Activated naive CD4-positive, alpha-beta T cell treated with anti-CD3 and anti-CD28 coated beads for 36 hours (primary cell): ENCODE measurements at places on chromosomes 4 and X. TPM values are rescaled to one million over a fixed set of nuclear protein-coding genes. Genes with fewer than 3 reads are reported as not detected.
A peak's percentile ranks its signal among the peaks of the same experiment; 100 is the strongest.

GRCh38 chr4:183256756-183257385 is 63.2 kb downstream of the CLDN22 start:
- H3K4me3 ChIP-seq, result no peak overlapping the region
- no peaks in the 10 kb centered on the region for H3K27me3 ChIP-seq
- H3K36me3 ChIP-seq, result no peaks in the 10 kb centered on the region
- H3K27ac ChIP-seq, result no peak overlapping the region
- no peaks in the 10 kb centered on the region for H3K4me1 ChIP-seq

GRCh38 chr4:121053601-121054143 is 18.7 kb downstream of the NDNF start:
- H3K27me3 ChIP-seq, result peaks cover 8% of the 10 kb centered on the region
- H3K4me1 ChIP-seq, result peaks cover 2% of the 10 kb centered on the region
- DNase-seq, result no peak
- H3K36me3 ChIP-seq, result no peaks in the 10 kb centered on the region
- H3K27ac ChIP-seq, result no peak overlapping the region

The MTMR1 gene
- 65.7 TPM for total RNA-seq

The GPR82 gene
- total RNA-seq, result not detected

The IRS4 gene
- total RNA-seq, result not detected

- no peaks in the 10 kb centered on the region for H3K4me1 ChIP-seq
- no peak overlapping the region for H3K27ac ChIP-seq
- H3K36me3 ChIP-seq, result no peaks in the 10 kb centered on the region
- no peak overlapping the region for H3K4me3 ChIP-seq
- no peak for DNase-seq
Observed at GRCh38 chr4:106607558-106607957, 239.0 kb upstream of the GIMD1 start.

DNA sequence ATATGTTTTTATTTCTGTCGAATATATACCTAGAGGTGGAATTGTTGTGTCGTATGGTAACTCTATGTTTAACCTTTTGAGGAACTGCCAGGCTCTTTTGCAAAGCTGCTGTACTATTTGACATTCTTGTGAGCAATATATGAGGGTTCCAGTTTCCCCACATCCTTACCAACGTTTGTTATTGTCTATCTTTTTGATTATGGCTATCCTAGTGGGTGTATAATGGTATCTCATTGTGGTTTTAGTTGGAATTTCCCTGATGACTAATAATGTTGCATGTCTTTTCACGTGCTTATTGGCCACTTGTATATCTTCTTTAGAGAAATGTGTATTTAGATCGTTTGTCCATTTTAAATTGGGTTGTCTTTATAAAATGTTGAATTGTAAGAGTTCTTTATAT is 24.5 kb downstream of the REPS2 start:
- no peak overlapping the region for H3K4me3 ChIP-seq
- no peak overlapping the region for H3K27ac ChIP-seq
- H3K27me3 ChIP-seq, result peaks cover 2% of the 10 kb centered on the region
- peaks cover 3% of the 10 kb centered on the region for H3K4me1 ChIP-seq

DNA sequence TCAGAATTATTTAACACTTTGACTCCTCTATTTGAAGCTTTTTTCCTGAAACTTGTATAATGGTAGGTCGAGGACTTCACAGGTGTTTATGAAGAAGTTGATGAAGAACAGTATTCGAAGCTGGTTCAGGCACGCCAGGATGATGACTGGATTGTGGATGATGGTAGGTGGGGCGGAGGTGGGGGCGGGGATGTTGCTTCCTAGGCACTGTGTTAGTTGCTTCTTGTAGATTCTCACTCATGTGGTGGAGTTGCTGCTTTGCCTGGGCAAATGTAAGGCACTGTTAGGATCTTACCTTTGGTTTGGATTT is 9.4 kb downstream of the POLA1 start:
- H3K4me1 ChIP-seq, result peaks cover 16% of the 10 kb centered on the region
- peak; percentile 42 for DNase-seq
- H3K27me3 ChIP-seq, result no peaks in the 10 kb centered on the region
- H3K36me3 ChIP-seq, result peaks cover 27% of the 10 kb centered on the region
- H3K4me3 ChIP-seq, result no peak overlapping the region
- peak overlapping the region; percentile 81 for H3K27ac ChIP-seq

- peaks cover 2% of the 10 kb centered on the region for H3K27me3 ChIP-seq
- no peak for DNase-seq
- no peaks in the 10 kb centered on the region for H3K36me3 ChIP-seq
- no peak overlapping the region for H3K27ac ChIP-seq
- H3K4me3 ChIP-seq, result no peak overlapping the region
Observed at GRCh38 chrX:69228732-69229131, 63.5 kb upstream of the PJA1 start.

GRCh38 chr4:88661739-88662138 is 35.9 kb downstream of the NAP1L5 start:
- H3K36me3 ChIP-seq, result peaks cover 8% of the 10 kb centered on the region
- DNase-seq, result no peak
- no peak overlapping the region for H3K4me3 ChIP-seq
- H3K4me1 ChIP-seq, result peaks cover 6% of the 10 kb centered on the region

The NSG1 gene
- 1.9 TPM for total RNA-seq

The JAKMIP1 gene
- total RNA-seq, result 0.27 TPM

- peaks cover 19% of the 10 kb centered on the region for H3K27me3 ChIP-seq
- peaks cover 8% of the 10 kb centered on the region for H3K4me1 ChIP-seq
- DNase-seq, result no peak
- H3K4me3 ChIP-seq, result no peak overlapping the region
Observed at GRCh38 chr4:109990261-109991257, 77.9 kb downstream of the EGF start.

The SPANXA1 gene
- not detected for total RNA-seq

The TLR6 gene
- 3.6 TPM for total RNA-seq

GRCh38 chr4:80309294-80310004 is 26.1 kb upstream of the CFAP299 start:
- no peaks in the 10 kb centered on the region for H3K36me3 ChIP-seq
- H3K27me3 ChIP-seq, result peaks cover 21% of the 10 kb centered on the region
- no peak overlapping the region for H3K27ac ChIP-seq
- no peak overlapping the region for H3K4me3 ChIP-seq
- H3K4me1 ChIP-seq, result no peaks in the 10 kb centered on the region

GRCh38 chr4:2934077-2934812 is 29.0 kb downstream of the NOP14 start:
- H3K27me3 ChIP-seq, result no peaks in the 10 kb centered on the region
- H3K4me3 ChIP-seq, result peak overlapping the region; percentile 89
- H3K36me3 ChIP-seq, result peaks cover 27% of the 10 kb centered on the region
- H3K4me1 ChIP-seq, result peaks cover 52% of the 10 kb centered on the region

DNA sequence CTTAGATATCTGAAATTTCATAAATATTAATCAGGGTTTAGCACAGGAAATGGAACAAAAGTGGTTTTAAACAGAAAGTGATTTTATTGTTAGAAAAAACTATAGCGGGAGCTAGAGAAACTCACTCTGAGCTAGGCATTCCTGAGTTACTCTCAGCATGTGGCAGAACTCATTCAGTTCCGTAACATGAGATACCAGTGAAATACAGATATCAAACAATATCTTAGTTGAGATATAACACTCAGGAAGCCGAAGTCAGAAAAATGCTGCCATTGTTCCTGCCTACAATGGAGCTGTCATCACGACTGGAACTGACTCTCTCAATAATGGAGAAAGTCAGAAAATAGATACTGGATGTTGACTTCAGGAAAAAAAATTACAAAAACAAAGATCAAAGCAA is 1428.7 kb downstream of the PCDH18 start:
- no peak for DNase-seq
- no peaks in the 10 kb centered on the region for H3K36me3 ChIP-seq
- H3K4me1 ChIP-seq, result no peaks in the 10 kb centered on the region
- no peak overlapping the region for H3K27ac ChIP-seq

DNA sequence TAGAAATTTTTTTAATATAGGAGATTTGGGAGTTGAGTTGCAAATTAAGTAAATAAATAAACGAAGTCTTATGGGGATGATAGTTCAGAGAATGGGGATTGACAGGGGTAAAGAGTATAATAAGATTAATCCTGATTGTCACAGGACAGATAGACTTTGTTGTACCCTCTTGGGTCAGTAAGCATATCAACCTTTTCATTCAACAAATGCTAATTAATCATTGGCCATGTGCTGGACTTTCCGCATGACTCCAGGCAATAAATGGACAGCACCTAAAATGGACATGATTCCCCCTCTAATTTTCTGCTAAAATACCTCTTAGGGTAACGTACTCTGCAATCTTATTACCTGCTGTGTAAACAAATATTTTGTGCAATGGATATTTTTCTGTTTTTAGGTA is 1331.1 kb upstream of the ADGRL3 start:
- no peaks in the 10 kb centered on the region for H3K27me3 ChIP-seq
- DNase-seq, result no peak
- H3K4me1 ChIP-seq, result no peaks in the 10 kb centered on the region
- no peak overlapping the region for H3K4me3 ChIP-seq
- no peaks in the 10 kb centered on the region for H3K36me3 ChIP-seq
- no peak overlapping the region for H3K27ac ChIP-seq

GRCh38 chrX:16208601-16209000 is 41.3 kb downstream of the MAGEB17 start:
- no peak overlapping the region for H3K4me3 ChIP-seq
- no peak for DNase-seq
- no peaks in the 10 kb centered on the region for H3K36me3 ChIP-seq
- no peaks in the 10 kb centered on the region for H3K27me3 ChIP-seq
- no peak overlapping the region for H3K27ac ChIP-seq
- H3K4me1 ChIP-seq, result no peaks in the 10 kb centered on the region

GRCh38 chr4:125016892-125017299 is 297.9 kb upstream of the FAT4 start:
- H3K27ac ChIP-seq, result no peak overlapping the region
- no peak for DNase-seq
- H3K36me3 ChIP-seq, result no peaks in the 10 kb centered on the region
- H3K4me1 ChIP-seq, result no peaks in the 10 kb centered on the region
- no peak overlapping the region for H3K4me3 ChIP-seq

- no peaks in the 10 kb centered on the region for H3K4me1 ChIP-seq
- H3K27ac ChIP-seq, result no peak overlapping the region
- H3K27me3 ChIP-seq, result peaks cover 20% of the 10 kb centered on the region
- no peak for DNase-seq
- no peak overlapping the region for H3K4me3 ChIP-seq
Observed at GRCh38 chr4:80305466-80305865, 30.1 kb upstream of the CFAP299 start.

GRCh38 chr4:100075056-100075455 is 115.2 kb downstream of the DDIT4L start:
- DNase-seq, result no peak
- H3K27me3 ChIP-seq, result peaks cover 11% of the 10 kb centered on the region
- no peak overlapping the region for H3K27ac ChIP-seq
- peaks cover 19% of the 10 kb centered on the region for H3K4me1 ChIP-seq

- H3K27ac ChIP-seq, result no peak overlapping the region
- H3K36me3 ChIP-seq, result no peaks in the 10 kb centered on the region
- H3K27me3 ChIP-seq, result peaks cover 16% of the 10 kb centered on the region
- no peak for DNase-seq
- peaks cover 7% of the 10 kb centered on the region for H3K4me1 ChIP-seq
- H3K4me3 ChIP-seq, result no peak overlapping the region
Observed at GRCh38 chr4:168717847-168718246, 221.0 kb downstream of the PALLD start.

DNA sequence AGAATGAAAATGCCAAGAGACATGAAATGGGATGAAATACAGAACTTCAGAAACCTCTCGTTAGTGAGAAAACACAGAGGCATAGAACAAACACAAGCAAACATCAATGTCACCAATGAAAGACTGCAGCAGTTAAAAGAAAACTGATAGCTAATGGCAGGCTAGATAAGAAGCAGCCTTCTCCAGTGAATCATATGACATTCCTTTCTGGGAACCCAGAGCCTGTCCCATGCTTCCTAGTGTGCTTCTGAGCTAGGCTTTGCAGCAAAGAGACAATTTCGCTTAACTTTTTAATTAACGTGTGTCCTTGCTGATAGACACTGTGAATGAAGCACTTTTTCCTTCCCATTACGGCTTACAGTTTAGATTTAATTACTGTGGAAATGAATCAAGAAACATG is 444.6 kb downstream of the IL15 start:
- no peak for DNase-seq
- peaks cover 28% of the 10 kb centered on the region for H3K36me3 ChIP-seq
- peaks cover 2% of the 10 kb centered on the region for H3K4me1 ChIP-seq
- no peak overlapping the region for H3K27ac ChIP-seq

DNA sequence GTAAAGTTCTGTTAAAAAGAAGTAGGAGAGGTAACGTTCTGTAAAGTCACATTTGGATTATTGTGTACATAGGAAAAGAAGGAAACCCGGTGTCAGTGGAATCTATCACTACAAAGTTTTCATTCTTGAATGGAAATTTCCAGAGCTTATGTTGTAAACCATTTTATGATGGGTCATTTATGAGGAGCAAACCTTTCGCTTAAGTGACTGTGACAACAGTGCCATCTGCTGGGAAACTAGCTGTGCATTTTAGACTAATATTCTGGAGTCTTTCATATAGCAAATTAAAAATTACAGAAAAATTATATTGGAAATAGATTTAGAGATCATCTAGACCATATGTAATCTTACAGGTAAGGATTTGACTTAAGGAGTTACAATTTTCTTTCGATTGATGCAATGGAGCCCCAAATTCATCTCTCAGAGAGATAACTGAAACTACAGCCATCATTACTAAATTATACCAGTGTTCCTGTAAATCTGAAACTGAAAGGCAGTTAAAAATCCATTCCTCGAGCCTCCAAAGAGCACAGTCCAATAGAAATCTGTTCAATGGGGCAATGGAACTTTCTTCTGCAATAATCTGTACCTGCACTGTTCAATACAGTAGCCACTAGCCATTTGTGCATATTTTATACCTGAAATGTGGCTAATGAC is 26.9 kb downstream of the ASB9 start:
- DNase-seq, result peak; percentile 61
- H3K4me3 ChIP-seq, result no peak overlapping the region
- H3K27ac ChIP-seq, result no peak overlapping the region
- H3K27me3 ChIP-seq, result no peaks in the 10 kb centered on the region

- DNase-seq, result no peak
- H3K4me1 ChIP-seq, result no peaks in the 10 kb centered on the region
- no peak overlapping the region for H3K27ac ChIP-seq
- no peaks in the 10 kb centered on the region for H3K27me3 ChIP-seq
Observed at GRCh38 chrX:18203631-18204030, 17.1 kb downstream of the BEND2 start.

GRCh38 chr4:128600410-128600809 is 209.1 kb upstream of the JADE1 start:
- H3K36me3 ChIP-seq, result no peaks in the 10 kb centered on the region
- no peaks in the 10 kb centered on the region for H3K4me1 ChIP-seq
- H3K27ac ChIP-seq, result no peak overlapping the region
- DNase-seq, result no peak

DNA sequence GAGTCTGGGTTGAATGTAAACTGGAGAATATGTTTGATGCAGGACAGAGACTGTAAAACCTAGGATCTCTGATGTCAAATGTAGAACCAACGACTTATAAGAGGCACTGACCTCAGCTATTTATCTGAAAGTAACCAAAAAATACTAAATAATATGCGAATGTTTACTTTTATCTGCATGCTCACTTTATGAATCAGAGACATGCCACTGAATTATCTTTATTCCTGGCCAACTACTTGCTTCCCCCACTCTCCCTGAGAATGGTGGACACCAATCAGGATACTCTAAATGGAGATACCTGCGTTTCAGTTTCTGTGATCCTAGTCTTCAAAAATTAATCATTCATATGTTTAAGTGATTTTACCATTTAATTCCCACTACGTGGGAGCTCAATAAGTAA is 1038.4 kb upstream of the PABPC4L start:
- H3K27ac ChIP-seq, result no peak overlapping the region
- DNase-seq, result no peak
- no peaks in the 10 kb centered on the region for H3K36me3 ChIP-seq
- H3K4me3 ChIP-seq, result no peak overlapping the region
- H3K27me3 ChIP-seq, result no peaks in the 10 kb centered on the region

The TRIM2 gene
- 4.2 TPM for total RNA-seq

The SLC4A4 gene
- total RNA-seq, result not detected

The EREG gene
- total RNA-seq, result not detected

The PDZD11 gene
- 25.9 TPM for total RNA-seq

The POU3F4 gene
- not detected for total RNA-seq

The IL9R gene
- 1.5 TPM for total RNA-seq

The IGSF1 gene
- not detected for total RNA-seq
